Dermis blood vessel endothelial cell (primary cell): ENCODE measurements at places on chromosomes 11 and 22. TPM values are rescaled to one million over a fixed set of nuclear protein-coding genes. Genes with fewer than 3 reads are reported as not detected.
A peak's percentile ranks its signal among the peaks of the same experiment; 100 is the strongest.

The MAPK8IP1 gene
- total RNA-seq = 2.2 and 3.1 TPM in 2 replicates

The OR10W1 gene
- not detected in 2 replicates for total RNA-seq

The PIK3IP1 gene
- 15.4 and 17.2 TPM in 2 replicates for total RNA-seq

The TBX10 gene
- total RNA-seq = not detected in 2 replicates

The MUC2 gene
- not detected in 2 replicates for total RNA-seq

The TEX12 gene
- total RNA-seq = not detected in 2 replicates

The PPFIBP2 gene
- 2.2 and 3.2 TPM in 2 replicates for total RNA-seq

GRCh38 chr22:26075251-26075650 lies 94.0 kb upstream of the SEZ6L start:
- no peak for DNase-seq

DNA sequence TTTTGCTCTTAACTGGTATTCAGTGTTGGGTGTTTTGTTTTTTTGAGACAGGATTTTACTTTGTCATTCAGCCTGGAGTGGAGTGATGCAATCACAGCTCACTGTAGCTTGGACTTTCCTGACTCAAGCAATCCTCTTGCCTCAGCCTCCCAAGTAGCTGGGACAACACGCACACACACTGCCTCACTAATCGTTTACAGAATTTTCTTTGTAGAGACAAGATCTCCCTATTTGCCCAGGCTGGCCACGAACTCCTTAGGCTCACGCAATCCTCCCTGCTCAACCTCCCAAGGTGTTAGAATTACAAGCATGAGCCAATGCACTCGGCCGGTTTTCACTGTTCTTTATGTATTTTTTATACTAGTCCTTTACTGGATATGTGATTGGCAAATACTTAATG lies 51.0 kb upstream of the IGLL5 start:
- no peak for DNase-seq

DNA sequence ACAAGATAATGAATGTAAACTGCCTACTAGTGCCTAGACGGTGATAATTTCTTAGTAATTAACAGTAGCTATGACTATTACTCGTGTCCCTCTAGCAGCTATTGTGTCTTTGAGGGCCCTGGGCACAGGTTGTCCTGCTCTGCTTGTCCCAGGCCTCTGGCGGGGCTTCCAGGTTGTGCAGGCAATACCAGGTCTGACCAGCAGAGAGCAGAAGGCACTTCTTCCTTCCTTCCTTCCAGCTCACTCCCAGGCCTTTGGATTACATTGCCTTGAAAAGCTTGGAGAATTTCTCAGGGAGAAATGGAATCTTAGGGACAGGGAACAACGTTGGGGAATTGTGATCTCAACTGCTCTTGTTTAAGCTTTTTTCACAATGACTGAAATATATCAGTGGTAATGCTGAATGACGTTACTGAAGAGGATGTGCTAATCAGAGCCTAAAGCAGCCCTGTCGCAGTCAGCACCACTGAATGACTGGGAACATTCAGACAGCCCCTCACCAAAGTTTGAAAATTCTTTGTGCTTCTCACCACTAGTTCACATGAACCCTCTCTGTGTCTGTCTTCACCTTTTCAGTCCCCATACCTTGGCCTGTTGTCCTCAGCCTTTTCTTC lies 8.4 kb upstream of the CCKBR start:
- DNase-seq = peak; percentile 72

DNA sequence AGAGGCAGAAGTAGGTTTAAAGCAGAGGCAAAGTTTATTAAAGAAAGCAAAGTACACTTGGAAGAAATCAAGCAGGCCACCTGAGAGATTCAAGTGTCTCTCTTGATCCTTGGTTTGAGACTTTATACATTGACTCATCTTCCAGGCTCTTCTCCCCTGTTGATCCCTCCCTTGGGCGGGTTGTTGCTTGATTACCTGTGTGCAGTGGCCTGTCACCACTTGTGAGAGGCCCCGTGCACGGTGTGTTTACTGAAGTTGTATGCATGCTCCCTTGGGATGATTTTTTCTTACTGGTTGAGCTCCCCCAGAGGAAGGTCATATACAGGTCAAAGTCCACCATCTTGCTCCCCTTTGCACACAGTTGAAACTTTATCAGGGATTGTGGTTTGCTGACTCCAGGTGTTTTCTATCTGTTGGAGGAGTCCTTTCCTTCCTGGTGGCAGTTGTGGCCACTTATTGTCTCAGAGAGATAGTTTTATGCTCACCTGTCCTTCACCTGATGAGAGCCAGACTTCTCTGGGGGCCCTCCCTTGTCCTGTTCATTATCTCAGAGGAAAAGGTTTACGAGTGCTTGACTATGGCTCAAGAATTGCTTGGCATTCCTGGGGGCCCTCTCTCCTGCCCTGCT lies 16.3 kb upstream of the RBMXL2 start:
- no peak for DNase-seq

- peak; percentile 56 for DNase-seq
Observed at GRCh38 chr11:28674433-28675103, 566.4 kb downstream of the METTL15 start.

- DNase-seq = no peak
Observed at GRCh38 chr11:69840371-69841169, 21.4 kb upstream of the FGF3 start.

GRCh38 chr22:24758164-24758799 lies 16.2 kb downstream of the PIWIL3 start:
- DNase-seq = peak; percentile 81

DNA sequence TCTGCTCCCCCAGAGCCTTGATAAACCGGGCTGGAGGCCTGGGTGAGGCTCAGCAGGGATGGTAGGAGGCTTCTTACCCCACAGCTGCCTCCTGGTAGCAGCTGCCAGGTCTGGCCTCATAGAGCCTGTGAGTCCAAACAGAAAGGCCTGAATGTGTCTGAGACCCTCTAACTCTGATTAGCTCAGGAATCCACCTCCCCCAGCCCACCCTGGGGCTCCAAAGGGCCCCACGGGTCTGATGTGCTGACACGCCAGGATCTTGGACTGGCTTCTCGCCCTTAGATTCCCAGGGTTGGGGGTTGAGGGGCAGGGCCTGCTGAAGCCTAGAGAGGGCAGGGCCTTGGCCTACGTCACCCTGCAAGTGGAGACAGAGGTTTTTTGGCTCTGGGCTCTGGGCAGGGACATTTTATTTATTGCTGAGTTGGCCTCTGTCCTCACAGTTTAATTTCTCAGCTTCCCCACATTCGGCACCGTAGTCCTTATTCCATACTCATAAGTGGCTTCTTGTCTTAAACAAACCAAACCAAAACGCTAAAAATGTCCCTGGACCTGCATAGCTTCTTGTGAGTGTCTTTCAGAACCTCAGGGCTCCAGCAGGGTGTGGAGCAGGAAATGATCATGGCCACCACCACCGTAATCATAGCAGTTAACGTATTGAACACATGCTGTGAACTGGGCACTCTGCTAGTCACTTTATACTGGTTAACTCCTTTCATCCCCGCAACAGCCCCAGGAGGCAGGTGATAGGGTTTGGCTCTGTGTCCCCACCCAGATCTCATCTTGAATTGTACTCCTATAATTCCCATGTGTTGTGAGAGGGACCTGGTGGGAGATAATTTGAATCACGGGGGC lies 25.1 kb downstream of the KIAA1671 start:
- peak; percentile 57 for DNase-seq

GRCh38 chr11:75349521-75350116 lies 1.8 kb downstream of the ARRB1 start:
- peak; percentile 69 for DNase-seq

GRCh38 chr11:33344611-33345010 lies 87.4 kb downstream of the HIPK3 start:
- DNase-seq = no peak
